Fibroblast of skin of left biceps (primary cell): ENCODE measurements at places on chromosomes 6 and 20.

DNA sequence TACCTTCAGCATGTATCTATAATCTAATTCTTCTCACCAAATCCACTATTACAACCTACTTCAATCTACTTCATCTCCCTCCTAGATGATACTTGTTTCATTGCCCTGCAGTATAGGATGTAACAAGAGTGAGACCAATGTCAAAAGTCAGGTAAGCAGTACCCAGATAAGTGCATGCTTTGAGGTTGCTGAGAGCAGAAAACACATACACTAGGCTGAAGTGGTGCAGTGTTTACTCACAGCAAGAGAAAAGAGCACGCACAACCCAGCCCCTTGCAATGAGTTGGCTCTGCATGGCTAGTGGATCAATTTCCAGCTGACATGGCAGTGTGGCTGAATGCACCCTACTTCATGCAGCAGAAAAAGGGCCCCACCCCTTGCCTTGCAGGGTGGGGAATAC is 199.9 kb downstream of the EPHA7 start:
- no peak for DNase-seq

DNA sequence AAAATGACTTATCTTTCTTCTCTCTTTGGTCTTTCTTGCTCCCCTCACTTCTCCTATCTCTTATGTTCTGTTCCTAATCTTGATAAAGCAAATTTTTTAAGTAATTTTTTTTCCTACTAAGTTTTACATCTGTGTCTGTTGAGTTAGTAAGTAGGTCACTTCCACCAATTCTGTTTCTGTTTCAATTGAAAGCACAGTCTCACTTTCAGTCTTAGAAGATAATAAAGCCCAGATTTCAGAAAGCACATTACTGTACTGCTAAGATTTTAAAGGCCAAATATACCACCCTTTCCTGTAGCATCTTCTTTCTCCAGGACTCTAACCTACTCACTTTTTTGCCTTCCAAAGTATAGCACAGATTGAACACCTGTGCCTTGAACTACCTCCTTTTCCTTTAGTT is 866.1 kb upstream of the ADGRB3 start:
- DNase-seq, result no peak

DNA sequence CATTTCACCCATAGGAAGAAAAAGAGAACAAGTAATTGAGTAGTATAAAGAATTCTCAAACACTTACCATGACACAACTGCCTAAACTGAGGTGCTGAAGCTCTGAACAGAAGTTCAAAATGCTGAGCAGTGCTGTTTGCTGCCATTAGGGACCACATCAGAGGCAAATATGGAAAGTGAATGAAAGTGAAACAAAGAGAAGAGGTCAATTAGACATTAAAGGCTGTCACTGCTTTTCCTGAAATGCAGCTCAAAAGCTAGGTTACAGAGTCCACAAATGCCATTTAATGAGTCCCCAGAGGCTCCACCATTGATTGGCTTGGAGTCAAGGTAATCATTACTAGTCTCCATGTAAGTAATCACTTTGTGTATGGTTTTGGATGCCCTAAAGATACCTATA is 46.1 kb downstream of the POU3F2 start:
- no peak for DNase-seq

GRCh38 chr6:52876056-52876787 is 33.3 kb downstream of the GSTA3 start:
- DNase-seq, result no peak

DNA sequence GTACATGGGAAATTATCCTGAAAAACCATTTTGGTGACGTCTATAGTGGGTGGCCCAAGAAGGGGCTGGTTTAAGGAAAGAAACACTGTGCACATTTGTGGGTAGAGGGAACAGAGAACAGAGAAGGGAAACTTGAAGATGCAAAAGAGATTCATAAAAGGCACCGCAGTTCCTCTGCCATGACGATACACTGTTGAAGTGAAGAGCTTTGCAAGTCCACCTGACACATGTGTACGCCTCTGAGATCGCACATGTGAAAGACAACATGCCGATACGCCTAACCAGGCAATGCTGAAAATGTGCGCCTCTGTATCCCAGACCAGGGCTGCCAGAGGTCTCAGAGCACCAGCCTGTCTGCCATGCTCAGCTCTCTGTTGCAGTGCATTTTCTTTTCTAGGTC is 180.9 kb downstream of the KIF16B start:
- no peak for DNase-seq

DNA sequence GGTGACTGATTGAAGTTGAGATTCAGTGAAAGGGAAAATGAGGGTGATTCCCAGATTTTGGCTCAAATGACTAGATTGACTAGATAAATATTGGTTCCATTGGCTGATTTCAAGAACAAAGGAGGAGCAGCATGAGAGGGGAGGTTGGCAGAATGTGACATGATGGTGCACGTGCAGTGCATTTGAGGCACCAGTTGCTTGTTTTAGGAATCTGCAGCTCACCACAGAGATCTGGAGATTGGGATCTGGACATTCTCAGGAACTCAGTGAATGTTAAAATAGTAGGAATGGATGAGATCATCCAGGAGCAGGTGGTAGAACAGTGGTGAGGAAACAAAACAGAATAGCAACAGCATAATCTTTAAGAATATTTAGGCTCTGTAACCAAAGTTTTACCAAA is 496.3 kb downstream of the DHX35 start:
- no peak for DNase-seq

GRCh38 chr6:455835-456234 is 64.3 kb downstream of the IRF4 start:
- DNase-seq, result no peak

DNA sequence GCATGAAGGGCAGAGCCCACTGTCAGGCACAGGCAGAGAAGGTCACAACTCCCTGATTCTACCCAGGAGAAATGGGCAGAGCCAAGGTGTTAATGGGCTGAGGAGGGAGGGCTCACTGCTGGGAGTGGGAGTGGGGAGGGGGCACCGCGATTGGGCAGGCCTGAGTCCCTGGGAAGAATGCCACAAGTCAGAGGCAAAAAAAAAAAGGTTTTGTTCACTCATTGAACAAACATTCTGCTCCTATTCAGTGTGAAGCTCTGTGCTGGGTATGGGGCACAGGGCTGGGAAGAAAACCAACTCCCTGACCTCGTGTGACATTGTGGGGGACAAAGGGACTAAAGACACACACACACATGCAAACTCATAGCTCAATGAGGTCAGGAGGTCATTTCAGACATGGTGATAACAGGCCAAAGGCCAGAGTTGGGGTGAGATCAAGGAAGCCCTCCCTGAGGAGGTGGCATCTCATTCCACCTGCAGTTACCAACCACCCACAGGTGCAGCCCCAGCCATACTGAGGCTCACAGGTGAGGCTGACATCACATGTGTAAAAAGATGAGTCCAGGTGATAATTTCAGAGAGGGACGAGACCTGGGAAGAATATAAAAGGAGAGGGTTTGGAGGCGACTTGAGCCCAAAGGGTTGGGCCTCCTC is 3.2 kb upstream of the PMEPA1 start:
- DNase-seq, result no peak

GRCh38 chr6:11428895-11429294 is 108.7 kb upstream of the TMEM170B start:
- no peak for DNase-seq

GRCh38 chr6:16236631-16237199 is 1.7 kb upstream of the GMPR start:
- DNase-seq, result peak; percentile 20

DNA sequence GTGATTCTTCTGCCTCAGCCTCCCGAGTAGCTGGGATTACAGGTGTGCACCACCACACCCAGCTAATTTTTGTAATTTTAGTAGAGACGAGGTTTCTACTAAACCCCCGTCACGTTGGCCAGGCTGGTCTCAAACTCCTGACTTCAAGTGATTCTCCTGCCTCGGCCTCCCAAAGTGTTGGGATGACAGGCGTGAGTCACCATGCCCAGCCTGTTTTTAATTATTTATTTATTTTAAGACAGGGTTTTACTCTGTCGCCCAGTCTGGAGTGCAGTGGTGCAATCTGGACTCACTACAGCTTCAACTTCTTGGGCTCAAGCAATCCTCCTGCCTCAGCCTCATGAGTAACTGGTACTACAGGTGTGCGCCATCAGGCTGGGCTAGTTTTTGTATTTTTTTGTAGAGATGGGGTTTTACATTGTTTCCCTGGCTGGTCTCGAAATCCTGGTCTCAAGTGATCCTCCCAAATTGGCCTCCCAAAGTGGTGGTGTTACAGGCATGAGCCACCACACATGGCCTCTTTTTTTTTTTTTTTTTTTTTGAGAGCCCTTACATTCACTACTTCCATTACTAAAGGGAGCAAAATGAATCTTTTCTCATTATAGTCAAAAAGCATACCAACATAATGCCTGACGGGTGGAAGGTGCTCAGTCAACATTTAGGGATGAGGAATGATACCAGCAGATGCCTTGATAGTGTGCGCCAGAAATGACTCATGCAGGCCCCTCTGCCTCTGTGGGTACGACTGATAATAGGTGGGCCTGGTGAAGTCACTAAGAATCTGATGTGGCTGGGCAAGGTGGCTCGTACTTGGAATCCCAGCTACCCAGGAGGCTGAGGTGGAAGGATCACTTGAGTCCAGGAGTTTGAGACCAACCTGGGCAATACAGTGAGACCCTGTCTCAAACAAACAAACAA is 17.8 kb upstream of the RALGAPB start:
- no peak for DNase-seq

DNA sequence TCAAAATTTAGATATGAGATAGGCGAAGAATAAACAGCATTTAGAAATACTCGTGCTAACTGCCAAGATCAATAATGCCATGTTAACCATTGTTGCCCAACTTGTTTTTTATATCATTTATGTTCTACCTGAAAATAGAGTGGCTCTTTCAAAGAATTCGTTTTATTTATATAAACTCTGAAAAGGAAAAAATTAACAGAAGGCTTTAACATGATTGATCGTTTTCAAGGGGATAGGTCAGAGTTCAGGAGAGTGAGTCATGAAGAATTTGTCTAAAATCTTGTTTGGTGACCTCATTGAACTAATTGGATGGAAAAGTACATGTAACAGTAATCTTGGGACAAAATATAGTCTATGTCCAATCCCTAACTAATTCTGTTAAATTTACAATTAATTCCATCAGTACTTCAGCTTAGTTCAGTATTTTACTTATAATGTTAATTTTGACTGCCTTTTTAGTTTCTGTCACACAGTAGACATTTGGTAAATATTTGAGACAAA is 11.1 kb upstream of the ELOVL2 start:
- no peak for DNase-seq

DNA sequence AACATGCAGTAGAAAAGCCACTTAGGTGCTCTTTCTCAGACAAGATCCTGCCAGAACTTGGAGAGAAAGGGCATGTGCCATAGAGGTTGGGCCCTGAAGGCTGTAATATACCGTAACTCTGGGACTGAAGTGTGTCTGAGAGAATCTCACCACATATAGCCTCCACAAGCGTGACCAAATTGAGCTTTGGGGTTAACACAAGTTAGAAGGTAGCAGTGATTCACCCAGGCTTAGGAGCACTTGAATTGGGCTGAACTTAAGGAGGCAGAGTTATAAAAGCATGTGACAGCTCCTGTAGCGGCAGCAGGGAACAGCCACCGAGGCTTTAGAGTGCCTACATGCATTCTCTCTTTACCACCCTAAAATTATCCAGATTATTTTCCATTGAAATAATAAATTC is 361.6 kb downstream of the PHF3 start:
- DNase-seq, result no peak

DNA sequence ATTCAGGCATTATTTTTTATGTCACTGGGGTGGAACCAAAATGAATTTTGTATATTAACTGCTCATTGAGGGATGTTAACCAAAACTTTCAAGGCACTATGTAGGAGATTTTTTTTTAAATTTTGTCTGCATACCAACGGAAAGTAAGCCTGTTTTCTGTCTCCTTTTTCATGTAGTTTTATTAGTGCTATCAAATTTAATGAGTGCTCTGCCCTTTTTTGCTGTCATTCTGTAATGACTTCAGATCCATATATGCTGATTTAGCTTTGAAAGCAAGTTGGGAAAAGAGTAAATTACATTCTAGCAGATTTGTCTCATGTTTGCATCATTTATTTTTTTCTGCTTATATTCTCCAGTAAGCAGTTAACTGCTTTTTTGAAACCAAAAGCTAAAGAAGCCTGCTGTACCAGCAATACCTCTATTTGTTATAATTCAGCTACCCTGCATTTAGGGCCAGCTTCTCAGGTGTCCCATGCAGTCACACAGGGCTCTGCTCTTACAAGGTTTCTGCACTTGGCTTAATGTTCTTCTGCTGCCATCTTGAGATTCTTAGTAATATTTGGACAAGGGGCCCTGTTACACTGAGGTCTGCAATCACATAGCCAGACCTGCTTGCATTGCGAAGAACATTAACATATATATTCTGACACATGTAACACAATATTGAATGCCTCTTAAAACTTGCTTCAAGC is 429.0 kb downstream of the UTRN start:
- DNase-seq, result no peak

- no peak for DNase-seq
Measured at GRCh38 chr6:3175715-3176402, 18.5 kb upstream of the TUBB2A start.

DNA sequence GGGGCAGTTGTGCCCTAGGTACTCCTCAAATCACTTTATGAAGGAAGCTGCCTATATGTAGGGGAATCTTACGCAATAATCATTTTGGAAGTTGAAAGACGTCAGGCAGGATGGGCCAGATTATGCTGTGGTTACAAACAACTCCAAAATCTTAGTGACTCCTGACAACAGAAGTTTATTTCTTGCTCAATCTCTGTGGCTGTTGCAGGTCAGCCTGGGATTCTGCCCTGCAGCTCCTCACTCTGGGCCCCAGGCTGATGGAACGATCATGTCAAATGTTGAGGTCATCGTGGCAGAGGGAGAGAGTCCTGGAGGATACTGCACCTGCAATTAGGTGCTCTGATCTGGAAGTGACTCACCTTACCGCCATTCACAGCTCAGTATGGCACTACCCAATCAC is 88.4 kb downstream of the ZDHHC14 start:
- DNase-seq, result no peak

DNA sequence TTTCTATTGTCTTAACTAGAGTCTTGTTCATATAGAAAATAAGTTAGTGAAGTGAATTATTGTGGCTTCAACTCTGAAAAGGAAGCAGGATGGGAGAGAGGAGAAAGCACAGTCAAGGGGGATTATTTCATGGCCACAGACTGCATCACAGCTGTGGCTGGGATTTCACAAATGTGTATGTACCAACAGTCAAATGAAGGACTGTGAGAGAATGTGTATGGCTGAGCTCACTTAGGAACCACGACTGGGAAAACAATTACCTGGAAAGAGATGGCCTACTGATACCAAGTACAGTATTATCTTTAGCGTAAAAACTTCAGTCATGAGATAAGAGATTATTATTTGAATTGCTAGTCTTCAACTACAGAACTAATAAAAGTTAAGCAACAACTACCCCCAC is 54.9 kb downstream of the SESN1 start:
- no peak for DNase-seq

GRCh38 chr20:47276851-47277534 is 79.5 kb downstream of the ZMYND8 start:
- peak; percentile 52 for DNase-seq

DNA sequence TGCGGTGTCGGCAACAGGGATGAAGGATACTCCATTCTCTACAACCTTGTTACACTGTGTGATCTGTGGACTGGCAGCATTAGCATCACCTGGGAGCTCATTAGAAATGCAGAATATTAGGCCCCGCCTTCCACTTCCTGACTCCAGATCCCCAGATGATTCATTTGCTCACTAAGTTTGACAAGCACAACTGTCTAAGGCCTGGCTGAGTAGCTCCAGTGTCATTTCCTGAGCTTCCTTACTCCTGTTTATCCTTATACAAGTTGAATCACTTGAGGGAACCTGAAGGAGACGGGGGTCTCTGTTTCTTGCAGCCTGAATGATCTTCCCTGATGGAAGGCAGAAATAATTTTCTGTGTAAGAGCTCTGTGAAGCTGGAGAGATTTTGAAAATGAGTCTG is 32.7 kb upstream of the PROKR2 start:
- no peak for DNase-seq

- no peak for DNase-seq
Measured at GRCh38 chr6:47250302-47250701, 59.4 kb downstream of the TNFRSF21 start.
